ENCODE measurements at places on chromosomes 11 and 22.

- DNase-seq: no peak
Measured at GRCh38 chr22:20089226-20089976, 9.4 kb downstream of the DGCR8 start.

DNA sequence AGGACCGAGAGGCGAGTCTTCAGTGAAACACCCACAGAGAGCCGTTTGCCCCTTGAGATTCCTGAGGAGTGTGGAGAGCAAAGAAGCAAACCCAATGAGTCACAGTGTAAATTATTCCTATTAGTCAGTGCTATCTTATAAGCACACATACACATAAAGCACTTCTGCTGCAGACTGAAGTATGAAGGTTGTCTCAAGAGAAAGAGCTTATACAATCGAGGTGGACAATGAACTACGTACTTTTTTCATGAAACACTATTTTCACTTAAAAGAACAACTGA is 37.3 kb downstream of the GALNT18 start:
- peak; percentile 72 for DNase-seq

DNA sequence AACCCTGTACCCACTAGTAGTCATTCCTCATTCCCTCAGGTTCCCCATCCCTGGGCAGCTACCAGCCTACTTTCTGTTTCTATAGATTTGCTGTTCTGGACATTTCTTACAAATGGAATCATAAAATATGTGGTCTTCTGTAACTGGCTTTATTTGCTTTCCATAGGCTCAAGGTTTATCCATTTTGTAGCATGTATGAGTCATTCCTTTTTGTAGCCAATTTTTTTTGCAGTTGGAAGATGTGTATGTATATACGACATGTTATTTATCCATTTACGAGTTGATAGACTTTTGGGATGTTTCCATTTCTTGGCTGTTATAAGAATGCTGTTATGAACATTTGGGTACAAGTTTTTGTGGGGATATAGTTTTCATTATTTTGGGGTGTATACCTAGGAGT is 130.6 kb downstream of the WNT11 start:
- no peak for DNase-seq

- DNase-seq: no peak
Measured at GRCh38 chr22:50186181-50186714, 535 bp downstream of the TRABD start.

DNA sequence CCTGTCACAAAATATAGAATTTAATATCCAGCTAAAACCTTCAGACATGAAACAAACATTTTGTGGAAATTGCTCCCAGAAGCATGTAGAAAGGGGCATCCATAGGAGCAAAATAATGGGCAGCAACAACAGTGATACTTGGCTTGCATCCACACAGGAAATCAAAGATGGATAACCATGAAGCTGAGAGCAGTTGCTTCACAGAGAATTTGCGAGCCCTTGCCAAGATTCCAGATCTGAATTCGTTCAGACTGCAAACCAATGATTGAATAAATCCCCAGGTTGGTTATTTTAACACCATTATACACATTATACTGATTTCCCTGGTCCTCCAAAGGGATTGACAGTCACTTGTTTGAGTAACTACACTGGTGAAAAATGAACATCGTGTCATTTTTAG is 15.6 kb upstream of the OR51L1 start:
- DNase-seq: no peak

DNA sequence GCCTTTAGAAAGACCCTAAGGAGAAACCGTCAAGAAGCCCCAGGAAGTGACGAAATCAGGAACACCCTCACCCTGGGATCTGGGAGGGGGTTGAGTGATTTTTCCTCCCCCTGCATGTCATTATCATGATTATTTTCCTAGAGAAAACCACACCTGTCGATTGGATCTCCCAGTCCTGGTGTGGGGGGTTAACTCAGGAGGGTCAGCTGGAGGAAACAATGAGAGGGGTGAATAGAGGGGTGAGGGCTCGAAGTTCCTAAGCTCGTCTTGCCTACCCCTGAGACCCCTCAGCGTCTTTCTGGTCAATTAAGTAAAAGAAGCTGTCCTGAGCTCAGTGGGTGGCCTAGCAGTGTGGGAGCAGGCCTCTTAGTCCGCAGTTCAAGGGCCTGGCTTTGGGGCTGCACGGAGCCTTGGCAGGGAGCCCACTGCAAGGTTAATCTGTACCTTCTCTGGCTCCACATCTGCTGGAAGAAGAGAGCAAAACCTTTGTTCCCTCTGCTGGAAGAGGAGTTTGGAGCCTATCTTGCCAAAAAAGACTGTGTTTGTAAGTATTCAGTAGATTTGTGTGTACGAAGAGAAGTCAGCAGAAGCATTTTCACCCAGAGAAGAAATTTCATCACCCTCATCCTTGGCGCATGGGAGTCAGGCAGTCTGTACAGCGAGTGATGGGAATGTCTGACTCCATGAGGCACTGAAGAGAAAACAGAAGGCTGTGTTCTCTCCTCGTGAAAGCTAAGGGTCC is 34.2 kb upstream of the FTH1 start:
- no peak for DNase-seq

GRCh38 chr11:112693781-112694180 is 267.4 kb upstream of the NCAM1 start:
- DNase-seq: no peak

DNA sequence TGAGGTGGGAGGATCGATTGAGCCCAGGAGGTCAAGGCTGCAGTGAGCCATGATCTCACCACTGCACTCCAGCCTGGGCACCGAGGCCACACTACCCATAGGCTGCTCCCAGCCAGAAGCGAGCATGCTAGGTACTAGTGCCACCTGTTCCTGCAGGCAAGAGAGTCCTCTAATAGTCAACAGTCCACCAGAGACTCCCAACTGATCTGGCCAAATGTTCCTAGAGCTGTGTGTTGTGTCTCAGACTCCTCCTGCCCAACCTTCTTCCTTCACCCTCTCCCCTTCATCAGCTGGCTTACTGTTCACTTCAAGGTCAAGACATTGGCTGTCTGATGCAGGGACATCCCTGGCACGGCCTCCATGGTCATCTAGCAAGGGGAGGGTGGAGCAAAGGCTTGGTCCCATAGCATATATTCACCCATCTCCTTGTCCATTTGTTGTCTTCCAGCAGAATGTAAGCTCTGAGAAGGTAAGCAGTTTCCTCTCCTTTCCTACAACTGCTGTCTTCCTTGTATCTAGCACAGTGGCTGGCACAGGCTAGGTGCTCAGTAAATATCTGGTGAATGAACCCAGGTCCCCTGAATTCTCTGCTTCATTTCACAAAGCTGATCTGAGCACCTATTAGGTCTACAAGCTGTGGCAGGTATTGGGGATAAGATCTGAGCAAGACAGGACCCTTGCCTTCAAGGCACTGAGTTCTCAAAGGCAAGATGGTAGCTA is 126.2 kb upstream of the SERPIND1 start:
- DNase-seq: no peak

GRCh38 chr11:71931245-71931602 is 2.4 kb downstream of the RNF121 start:
- no peak for DNase-seq

DNA sequence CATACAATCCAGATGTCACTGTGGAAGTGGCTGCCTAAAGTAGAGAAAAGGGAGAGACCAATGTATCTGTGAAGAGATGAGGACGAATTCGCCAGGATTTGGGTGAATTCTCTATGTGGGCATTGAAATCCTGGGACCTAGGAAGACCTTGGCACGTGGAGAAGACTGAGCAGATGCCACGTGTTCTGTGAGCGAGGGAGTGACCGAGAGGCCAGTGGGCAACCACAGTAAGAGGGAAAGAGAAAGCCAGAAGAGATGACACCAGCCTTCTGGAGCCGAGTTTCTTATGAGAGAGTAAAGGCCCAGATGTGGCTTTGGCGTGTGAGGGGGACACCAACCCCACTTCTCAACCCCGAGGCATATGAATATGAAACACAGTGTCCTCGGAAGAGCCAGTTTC is 228.1 kb downstream of the BUD13 start:
- no peak for DNase-seq

- DNase-seq: no peak
Measured at GRCh38 chr22:40966726-40967085, 15.5 kb downstream of the RBX1 start.

DNA sequence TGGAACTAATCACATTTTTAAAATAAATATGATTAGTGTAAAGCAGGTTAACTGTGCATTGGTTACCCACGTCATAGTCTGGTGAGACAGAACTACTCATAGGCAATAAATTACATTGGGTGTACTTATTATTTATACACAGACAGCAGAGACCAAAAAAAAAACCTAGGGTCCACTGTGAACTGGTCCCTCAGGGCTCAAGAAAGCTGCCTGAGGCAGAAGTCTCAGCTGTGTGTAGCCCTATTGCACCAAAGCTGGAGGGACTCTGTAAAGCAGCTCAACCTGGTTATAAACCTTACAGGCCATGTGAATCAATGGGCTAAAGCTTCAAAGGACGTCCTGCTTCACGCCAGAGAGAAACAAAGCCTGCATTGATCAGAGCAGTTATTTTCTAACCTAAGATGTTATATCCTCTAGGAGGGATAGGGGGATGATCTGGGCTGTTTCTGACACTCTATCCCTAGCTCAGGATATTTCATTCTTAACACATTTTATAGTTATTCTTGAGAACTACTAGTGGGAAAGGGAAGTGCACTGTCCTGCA is 432.2 kb upstream of the ANO3 start:
- no peak for DNase-seq

DNA sequence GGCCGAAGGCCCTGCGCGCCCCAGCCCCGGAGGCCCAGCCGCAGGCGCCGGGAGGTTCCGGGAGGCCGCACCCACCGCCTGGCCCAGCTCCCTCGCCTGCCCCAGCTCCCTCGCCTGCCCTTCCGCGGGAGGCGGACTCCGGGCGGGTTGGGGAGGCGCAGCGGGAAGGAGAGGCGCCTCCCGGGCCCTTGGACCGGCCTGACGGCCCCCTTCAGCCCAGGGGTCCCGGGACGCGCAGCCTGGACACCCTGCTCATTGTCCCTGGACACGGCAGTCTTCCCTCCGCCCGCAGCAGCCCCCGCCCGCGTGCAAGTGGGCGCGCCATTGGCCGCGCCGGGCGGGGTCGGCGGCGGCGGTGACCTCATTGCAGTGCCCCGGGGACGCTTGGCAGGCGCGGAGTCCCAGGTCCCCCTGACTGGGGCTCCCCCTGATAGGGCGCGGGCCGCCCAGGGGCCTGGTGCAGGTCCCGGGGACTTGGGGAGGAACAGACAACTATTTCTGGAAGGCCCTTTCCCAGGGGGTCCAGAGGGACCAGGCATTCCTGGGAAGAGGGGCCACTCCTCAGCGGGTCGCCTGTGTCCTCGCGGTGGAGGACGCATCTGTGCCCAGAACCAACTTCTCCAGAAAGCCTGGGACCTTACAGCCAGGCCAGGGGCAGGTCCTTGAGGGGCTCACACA is 501 bp downstream of the CD151 start:
- DNase-seq: no peak

- peak; percentile 12 for DNase-seq
Measured at GRCh38 chr11:75931124-75931523, 116.1 kb downstream of the UVRAG start.

- DNase-seq: no peak
Measured at GRCh38 chr11:119758291-119758690, 29.3 kb upstream of the NECTIN1 start.

- DNase-seq: peak; percentile 97
Measured at GRCh38 chr11:65637794-65638419, at the start of gene SIPA1. SIPA1 (plus strand) TSS chr11:65638101; CDS start chr11:65640922, 2,821 bp downstream.

DNA sequence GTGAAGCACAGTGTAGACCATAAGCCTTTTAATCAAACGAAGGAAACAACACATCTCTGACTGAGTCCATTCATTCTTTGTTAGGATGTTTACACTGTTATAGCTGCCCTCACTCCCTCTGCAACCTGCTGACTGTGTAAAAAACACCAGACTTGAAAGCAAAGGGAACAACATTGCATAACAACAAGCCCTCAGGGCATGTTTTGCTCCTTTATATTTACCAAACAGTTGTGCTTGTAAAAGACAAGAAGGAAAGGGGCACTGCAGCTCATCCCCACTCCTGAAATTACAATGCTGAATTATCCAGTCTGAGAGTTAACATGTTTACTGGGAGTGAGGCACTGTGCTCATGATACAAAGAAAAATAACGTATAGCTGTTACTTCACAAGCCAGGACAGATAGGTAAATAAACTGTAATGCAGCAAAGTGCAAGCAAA is 46.4 kb downstream of the RAB30 start:
- no peak for DNase-seq

DNA sequence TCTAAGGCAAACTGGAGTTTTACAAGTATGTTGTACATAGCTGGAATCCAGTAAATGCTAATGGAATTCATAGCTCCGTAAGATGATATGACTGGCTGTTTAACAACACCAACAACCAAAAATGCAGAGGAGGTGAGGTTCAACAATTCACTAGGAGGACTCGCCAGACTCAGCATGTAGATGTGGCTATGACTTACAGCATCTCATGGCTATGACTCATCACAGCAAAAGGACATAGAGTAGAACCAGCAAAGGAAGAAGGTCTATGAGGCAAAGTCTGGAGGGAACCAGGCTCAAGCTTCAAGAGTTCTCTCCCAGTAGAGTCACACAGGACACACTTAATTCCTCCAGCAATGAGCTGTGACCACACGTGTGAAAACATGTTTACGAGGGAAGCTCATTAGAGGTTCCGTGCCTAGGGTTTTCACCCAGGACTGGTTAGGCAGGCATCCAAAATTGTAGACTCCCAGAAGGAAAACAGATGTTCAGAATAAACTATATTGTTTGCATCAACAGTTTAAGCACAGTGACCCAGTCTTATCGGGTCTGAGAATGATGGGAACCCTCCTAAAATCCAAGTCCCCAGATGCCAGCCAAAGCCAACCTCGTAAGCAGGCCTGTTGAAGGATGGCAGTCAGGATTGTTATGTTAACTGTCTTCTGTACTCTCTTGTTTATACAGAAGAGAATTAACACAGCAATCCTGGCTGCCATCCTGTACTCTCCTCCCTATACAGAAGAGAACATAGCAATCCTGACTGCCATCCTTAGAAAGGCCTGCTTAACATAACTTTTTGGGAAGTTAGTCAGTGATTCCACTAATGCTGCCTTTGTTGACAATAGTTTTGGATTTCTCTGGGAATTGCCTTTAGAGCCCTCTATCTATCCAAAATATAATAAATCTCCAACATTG is 116.6 kb downstream of the LARGE1 start:
- peak; percentile 21 for DNase-seq

DNA sequence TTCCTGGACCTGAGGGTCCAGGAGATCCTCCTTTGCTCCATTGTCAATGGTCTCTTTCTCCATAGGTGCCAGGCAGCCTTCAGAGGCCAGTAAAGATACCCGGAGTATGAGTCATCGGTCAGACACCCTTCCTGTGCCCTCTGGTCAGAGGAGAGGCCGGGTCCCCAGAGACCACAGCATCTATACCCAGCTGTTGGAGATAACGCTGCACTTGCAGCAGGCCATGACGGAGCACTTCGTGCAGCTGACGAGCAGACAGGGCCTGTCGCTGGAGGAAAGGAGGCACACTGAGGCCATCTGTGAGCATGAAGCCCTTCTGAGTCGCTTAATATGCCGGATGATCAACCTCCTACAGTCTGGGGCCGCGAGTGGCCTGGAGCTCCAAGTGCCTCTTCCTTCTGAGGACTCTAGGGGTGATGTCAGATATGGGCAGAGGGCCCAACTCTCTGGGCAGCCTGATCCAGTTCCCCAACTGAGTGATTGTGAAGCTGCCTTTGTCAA is at the start of gene ACCSL:
ACCSL (plus strand) TSS at position 51 of the 501 bp plus-strand sequence; CDS start at position 107, 56 bp downstream.
- DNase-seq: no peak

All from H54 (cell line).